ENCODE measurements at places on chromosomes 4 and X.

DNA sequence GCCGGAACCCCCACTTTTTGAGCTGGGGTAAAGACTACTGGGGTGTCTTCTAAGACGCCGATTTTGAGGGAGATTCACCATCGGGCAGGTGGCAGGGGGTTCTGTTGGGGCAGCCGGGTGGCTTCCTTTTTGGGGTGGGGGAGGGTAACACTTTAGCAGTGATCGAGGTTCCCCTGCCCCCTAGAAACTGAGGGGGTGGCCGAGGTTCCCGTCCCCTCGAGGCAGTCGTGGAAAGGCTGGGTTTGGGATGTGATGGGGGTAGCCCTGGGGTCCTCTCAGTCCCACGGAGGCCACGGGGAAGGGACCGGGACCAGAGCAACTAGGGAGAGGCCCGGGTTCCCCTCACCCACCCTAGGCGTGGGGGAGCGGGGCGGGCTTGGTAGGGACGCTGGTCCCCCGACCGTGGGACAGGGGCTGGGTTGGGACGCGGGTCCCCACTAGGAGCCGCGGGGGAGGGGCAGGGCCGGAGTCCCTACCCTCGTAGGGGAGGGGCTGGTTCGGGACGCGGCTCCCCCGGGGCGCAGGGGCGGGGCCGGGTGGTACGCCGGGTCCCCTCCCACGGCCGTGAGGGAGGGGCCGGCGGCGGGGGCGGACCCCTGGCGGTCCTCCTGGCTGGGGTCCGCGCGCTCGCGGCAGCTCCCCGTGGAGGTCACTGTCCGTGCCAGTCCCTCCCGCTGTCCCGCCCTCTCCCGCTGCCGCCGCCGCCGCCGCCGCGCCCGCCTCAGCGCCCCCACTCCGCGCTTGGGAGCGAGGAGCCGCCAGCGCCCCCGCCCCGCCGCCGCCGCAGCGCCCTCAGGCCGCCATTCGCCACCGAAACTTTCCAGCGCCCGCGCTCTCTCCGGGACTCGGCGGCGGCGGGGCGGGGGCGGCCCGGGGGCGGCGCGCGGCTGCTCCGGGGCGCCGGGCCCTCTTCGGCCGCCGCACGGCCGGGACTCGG, at the start of gene TBL1X:
Gene TBL1X, plus strand, starts transcription at position 624 of the 937 bp plus-strand sequence. CDS start 188,529 bp downstream, outside the sequence.
- DNase-seq: peak; percentile 66

GRCh38 chrX:111736571-111736970, 55.6 kb downstream of the ALG13 start:
- DNase-seq: no peak

DNA sequence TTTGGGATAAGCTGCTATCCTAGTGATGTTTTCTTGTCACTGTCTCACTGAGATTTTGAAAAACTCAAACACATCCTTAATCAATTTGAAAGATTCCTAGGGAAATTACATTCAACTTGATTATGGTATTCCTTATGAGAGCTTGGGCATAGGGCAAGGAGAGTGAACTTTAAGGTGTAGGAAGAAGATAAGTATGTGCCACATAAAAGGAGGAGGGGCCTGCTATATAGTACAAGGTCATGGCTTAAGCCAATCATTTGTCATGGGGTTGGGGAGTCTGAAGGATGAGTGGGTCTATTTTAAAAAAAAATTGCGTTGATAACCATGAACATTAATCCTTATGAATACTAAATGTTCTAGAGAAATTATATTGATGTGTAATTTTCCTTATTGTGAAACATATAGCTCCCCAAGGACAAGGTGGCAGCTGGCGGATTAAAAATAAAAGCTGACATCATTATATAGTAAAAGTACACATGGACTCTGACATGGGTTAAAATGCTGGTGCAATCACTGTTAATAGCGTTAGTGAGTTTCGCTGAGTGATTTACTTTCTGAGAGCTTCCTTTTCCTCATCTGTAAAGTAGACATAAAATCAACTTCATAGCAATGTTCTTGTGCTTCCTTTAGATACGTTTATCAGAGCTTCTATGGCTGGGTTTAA, 17.4 kb downstream of the GALNT7 start:
- peak; percentile 26 for DNase-seq

- DNase-seq: no peak
Measured at GRCh38 chr4:119337010-119337409, 15.1 kb upstream of the FABP2 start.

GRCh38 chr4:74738464-74739143, 55.7 kb downstream of the BTC start:
- no peak for DNase-seq

DNA sequence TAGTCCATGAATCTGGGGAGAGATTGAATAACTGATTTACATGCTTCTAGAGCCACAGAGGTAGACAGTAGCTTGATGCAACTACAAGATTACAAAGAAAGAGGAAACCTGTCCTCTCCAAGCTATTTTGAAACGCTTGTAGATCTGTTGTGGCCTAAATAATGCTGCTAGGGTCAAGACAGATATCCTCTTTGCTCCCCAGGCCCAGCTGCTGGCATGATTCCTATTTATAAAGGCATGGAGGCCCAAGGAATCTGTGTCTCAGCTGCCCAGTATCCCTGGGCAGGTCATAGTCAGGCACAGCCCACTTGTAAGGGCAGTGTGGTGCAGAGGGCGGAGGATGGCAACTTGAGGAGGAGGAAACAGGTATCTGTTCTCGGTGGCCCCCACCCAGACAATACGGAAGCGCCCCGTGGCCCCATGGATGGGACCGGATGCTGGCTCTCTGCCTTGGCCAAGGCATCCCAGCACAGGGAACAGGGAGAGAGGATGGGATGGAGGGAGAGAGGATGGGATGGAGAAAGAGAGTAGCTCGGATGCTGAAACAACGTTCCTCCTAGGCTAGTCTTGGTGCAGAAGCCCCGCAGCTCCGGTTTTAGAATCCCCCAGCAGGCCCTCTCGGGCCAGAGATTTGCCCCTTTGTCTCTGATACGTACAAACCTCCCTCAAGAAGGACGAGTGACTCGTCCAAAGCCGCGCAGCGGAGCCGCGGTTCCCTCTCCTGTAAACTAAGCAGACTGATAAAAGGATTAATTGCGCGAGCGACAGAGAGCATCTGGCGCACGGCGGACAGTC, 767 bp upstream of the SMIM20 start:
- DNase-seq: peak; percentile 35

- no peak for DNase-seq
Measured at GRCh38 chrX:68918202-68918601, 89.4 kb downstream of the EFNB1 start.

DNA sequence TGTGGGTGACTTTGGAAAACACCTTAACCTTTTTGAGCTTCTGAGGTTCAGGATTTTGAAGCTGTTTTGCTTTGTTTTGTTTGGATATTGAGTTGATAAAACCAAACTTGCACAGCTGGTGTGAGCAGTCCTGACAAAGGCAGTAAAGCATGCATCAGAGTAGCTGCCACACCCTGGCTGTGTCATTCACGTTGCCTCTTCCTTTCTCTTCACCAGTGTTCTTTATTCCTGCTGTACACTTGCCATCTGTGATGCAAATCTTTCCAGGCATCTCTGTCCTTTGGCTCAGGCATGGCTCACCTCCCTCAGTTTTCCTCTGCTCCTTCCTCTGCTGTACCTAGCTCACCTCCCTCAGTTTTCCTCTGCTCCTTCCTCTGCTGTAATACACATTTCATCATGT, 1850.2 kb upstream of the AGA start:
- no peak for DNase-seq

DNA sequence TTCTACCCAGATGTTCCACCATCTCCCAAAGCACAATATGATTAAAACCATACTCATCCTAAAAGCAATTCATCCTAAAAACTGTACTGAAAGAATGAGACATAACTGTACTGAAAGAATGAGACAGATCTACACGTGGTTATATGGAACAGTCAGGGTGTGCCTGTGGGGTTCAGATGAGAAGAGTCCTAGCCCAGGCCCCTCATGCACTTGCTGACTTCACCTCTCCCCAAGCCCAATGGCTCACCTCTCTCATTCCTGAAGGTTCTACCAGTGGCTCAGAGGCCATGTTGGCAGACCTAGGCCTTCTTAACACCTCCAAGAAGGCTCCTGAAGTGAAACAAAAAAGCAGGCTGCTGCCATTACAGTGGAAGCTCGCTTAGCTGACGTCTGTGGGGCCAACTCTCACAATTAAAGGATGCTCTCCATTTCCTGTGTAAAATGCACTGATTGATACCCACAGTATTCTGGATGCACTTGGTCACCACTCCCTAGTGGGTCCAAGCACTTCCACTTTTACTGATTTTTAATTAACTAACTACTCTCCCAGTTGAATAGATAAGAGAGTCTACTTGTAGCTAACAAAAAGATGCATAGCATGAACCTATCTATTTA, 3.8 kb downstream of the PLAC1 start:
- peak; percentile 42 for DNase-seq

GRCh38 chrX:100120956-100121355, 289.1 kb downstream of the PCDH19 start:
- no peak for DNase-seq

DNA sequence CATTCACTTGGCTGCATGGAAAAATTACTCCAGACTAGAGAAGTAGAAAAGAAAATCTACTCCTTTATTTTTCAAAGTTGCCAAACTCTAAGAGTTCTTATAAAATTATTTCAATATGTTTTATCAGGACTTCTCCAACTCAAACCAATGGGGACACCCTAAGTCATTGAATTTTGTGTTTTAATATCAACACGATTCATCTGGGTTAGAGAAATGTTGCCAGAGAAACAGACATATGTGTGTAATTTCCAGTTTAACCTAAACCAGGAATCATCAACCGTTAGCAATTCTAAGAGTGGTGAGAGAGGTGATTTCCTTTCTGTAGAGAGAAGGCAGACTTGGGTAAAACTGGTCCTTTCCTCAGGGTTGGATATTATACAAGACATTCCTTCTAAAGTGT, 291.8 kb downstream of the LDB2 start:
- DNase-seq: no peak

- DNase-seq: peak; percentile 73
Measured at GRCh38 chr4:77818073-77818601, 1.0 kb downstream of the CNOT6L start.

- DNase-seq: no peak
Measured at GRCh38 chr4:55512922-55513571, 33.7 kb downstream of the CLOCK start.

- no peak for DNase-seq
Measured at GRCh38 chr4:112855058-112855457, 194.4 kb upstream of the ANK2 start.

GRCh38 chr4:45215976-45216542, 489.7 kb upstream of the GNPDA2 start:
- DNase-seq: no peak

- DNase-seq: no peak
Measured at GRCh38 chrX:129741880-129742758, 3.3 kb downstream of the XPNPEP2 start.

GRCh38 chr4:25050370-25051078, 19.8 kb upstream of the LGI2 start:
- DNase-seq: no peak

GRCh38 chrX:105190252-105190853, 30.1 kb downstream of the TEX13A start:
- DNase-seq: peak; percentile 17

- no peak for DNase-seq
Measured at GRCh38 chrX:141839856-141840255, 1.7 kb downstream of the MAGEC3 start.

GRCh38 chr4:32771491-32771890, 2051.3 kb downstream of the PCDH7 start:
- no peak for DNase-seq

- DNase-seq: no peak
Measured at GRCh38 chrX:138856881-138857604, 145.5 kb upstream of the FGF13 start.

DNA sequence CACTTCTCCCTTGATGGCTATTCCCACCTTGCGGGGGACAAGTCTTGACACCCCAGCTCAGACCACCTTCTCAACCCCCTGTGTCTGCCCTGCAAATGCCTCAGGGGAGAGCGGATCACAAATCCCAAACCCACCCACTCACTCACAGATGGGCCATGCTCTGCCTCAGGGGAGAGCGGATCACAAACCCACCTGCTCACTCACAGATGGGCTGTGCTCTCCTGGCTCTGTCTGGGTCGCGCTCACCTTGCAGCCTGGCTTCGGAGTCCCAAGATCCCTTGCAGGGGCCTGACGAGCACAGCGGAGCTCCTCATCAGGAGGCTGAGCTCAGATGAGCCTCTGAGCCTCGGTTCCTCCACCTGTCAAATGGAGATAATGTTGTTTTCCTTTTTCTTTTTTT, 38.6 kb downstream of the HTRA3 start:
- DNase-seq: no peak

DNA sequence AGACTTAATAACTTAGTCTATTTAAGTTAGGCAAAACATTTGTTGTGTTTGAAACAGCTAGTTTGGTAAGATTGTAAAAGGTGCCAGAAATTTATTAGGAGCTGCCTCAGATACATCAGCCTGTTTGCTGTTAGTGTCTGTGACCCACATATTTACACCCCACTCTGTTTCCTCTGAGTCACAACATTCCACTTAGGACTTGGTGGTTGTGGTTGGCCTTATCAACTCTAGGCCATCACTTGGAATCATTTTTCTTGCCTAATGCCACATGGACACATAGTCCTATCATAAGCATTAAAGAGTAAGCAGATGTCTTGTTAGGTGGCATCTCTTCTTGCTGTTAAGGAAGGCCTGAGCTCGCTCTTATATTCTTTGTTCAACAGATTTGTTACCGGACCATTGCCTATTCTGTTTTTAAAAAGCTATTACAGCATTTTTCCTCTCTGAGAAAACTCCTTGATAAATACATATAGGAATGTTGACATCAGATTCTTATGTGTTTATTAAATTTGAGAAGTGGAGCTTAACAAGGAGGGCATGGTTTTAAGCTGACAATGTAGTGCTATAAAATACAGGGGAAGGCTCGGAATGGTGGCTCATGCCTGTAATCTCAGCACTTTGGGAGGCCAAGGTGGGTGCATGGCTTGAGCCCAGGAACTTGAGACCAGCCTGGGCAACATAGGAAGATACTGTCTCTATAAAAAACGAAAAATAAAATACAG, 51.2 kb upstream of the PGRMC2 start:
- no peak for DNase-seq

- DNase-seq: no peak
Measured at GRCh38 chrX:15492469-15492868, 664 bp downstream of the PIR start.

DNA sequence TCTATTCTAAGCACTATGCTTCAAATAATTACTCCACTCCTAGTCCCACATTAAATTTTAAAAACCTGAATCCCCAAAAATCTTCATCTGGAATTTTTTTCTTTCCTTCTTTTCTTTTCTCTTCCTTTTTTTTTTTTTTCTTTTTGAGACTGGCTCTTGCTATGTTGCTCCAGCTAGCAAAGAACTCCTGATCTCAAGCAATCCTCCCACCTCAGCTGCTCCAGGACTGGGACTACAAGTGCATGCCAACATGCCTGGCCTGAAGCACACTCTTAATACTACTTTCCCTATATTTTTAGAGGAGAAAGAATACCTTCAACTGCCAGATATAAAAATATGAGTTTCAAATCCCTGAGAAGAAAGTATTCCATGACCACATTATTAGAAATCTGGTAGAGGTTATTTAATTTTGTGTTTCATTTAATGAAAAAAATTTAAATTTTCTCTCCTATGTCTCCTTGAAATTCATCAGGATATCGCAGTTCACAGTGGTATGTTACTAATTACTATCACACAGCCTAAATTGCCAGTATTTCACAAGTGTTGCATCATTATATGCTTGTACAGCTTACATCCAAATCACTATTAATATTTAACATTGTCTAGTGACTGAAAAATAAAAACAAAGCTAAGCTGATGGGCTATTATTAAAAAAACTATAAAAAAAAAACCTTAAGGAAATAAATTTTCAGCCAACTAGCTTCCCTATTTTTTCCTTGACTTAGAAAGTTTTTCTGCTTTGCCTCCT, 227.8 kb downstream of the NAF1 start:
- no peak for DNase-seq

GRCh38 chr4:26307037-26307800, 13.6 kb upstream of the RBPJ start:
- no peak for DNase-seq

- DNase-seq: peak; percentile 7
Measured at GRCh38 chrX:17944833-17945497, 83.9 kb upstream of the RAI2 start.

Measured in GM12865 (cell line).